ENCODE measurements at places on chromosomes 5 and 9. TPM values are rescaled to one million over a fixed set of nuclear protein-coding genes. Genes with fewer than 3 reads are reported as not detected.
A peak's percentile ranks its signal among the peaks of the same experiment; 100 is the strongest.

DNA sequence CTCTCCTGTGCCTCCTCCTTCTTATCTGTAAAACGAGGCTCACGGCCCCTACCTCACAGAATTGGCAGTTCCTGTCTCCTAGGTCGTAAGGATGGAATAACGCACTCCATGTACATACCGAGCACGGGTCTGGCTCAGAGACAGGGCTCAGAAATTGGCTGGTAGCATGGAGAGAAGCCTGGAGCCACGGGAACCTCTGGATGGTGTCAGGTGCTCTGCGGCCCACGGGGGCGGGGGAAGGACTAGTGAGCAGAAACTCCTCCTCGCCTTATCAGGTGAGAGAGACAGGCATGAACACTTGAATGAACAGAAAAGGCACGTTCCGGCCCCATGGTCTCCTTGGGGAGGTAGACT is 15.4 kb upstream of the C5orf47 start:
- H3K27me3 ChIP-seq = peaks cover 5% of the 10 kb centered on the region
- H3K36me3 ChIP-seq = no peaks in the 10 kb centered on the region

- H3K27me3 ChIP-seq = no peaks in the 10 kb centered on the region
- 0 out of 2 replicates have a peak, but pooled peaks cover 6% of the 10 kb centered on the region for H3K4me1 ChIP-seq
- H3K36me3 ChIP-seq = no peaks in the 10 kb centered on the region
Measured at GRCh38 chr5:146862641-146863040, 15.9 kb downstream of the PPP2R2B start.

- H3K36me3 ChIP-seq = no peaks in the 10 kb centered on the region
- no peak overlapping the region for H3K4me3 ChIP-seq
- H3K27me3 ChIP-seq = no peaks in the 10 kb centered on the region
- no peak for DNase-seq
Measured at GRCh38 chr9:134186471-134187109, 22.2 kb upstream of the RNU6ATAC start.

GRCh38 chr9:18675332-18675731 is 201.4 kb downstream of the ADAMTSL1 start:
- no peak for DNase-seq
- H3K27me3 ChIP-seq = no peaks in the 10 kb centered on the region
- no peaks in the 10 kb centered on the region for H3K4me1 ChIP-seq

Gene IL33
- not detected for total RNA-seq

Gene DAB2IP
- 1.2 TPM for total RNA-seq

DNA sequence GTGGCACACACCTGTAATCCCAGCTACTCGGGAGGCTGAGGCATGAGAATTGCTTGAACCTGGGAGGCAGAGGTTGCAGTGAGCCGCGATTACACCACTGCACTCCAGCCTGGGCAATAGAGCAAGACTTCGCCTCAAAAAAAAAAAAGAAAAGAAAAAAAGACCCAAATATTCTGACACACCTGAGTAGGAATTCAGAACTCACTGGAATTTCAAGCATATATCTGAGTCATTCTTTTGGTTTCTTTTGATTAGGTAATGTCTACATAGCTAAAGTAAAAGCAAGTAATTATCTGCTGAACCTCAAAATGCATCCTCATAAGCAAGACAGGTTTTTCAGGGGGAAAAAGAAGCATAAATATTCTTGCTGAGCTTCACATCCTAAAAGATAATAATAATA is 35.9 kb downstream of the ANKRD31 start:
- no peak overlapping the region for H3K27ac ChIP-seq
- no peaks in the 10 kb centered on the region for H3K27me3 ChIP-seq
- H3K4me1 ChIP-seq = no peaks in the 10 kb centered on the region
- no peak overlapping the region for H3K4me3 ChIP-seq
- DNase-seq = no peak

Gene CCL27
- not detected for total RNA-seq

DNA sequence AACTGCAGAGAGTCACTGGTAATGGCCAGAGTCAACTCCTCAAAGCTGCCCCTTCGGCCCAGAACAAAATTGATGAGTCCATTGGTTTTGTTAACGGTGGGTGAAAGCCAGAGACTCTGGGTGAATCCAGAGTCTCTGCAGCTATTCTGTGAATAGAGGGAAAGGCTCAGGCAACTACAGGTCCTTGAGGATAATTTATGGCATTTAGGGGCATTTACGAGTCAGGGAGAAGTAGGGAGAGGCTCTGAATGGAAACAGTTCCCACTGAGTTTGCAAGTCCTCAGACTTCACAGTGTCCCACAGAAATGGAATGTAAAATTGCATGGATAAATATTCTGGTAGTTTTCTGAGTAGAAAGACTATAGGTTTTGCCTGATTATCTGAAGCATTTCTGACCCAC is 257.8 kb downstream of the SEC61B start:
- no peaks in the 10 kb centered on the region for H3K36me3 ChIP-seq
- H3K27me3 ChIP-seq = no peaks in the 10 kb centered on the region
- no peak overlapping the region for H3K4me3 ChIP-seq
- no peaks in the 10 kb centered on the region for H3K4me1 ChIP-seq

GRCh38 chr5:133249593-133249992 is 197.8 kb downstream of the HSPA4 start:
- H3K4me1 ChIP-seq = peaks cover 34% of the 10 kb centered on the region
- H3K27me3 ChIP-seq = no peaks in the 10 kb centered on the region
- no peak overlapping the region for H3K4me3 ChIP-seq
- no peaks in the 10 kb centered on the region for H3K36me3 ChIP-seq

DNA sequence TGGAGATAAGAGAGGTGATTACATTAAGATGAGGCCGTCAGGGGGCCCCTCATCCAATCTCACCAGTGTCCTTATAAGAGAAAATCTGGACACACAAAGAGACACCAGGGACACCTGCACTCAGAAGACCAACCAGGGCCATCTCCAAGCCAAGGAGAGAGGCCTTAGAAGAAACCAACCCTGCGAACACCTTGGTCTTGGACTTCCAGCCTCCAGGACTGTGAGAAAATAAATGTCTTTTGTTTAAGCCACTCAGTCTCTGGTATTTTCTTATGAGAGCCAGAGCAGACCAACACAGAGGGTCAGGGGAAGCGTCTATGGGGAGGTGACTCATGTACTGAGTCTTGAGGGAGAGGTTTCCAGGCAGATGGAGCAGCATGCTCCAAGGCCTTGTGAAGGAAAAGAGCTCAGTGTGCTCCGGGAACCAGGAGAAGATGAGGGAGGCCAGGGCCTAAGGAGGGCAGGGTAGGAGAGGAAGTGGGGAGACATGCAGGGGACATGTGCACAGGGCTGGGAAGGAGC is 5.4 kb downstream of the PHYKPL start:
- no peak overlapping the region for H3K4me3 ChIP-seq
- H3K27ac ChIP-seq = no peak overlapping the region
- peaks cover 14% of the 10 kb centered on the region for H3K4me1 ChIP-seq
- H3K36me3 ChIP-seq = peaks cover 97% of the 10 kb centered on the region

Gene FRMPD1
- not detected for total RNA-seq

DNA sequence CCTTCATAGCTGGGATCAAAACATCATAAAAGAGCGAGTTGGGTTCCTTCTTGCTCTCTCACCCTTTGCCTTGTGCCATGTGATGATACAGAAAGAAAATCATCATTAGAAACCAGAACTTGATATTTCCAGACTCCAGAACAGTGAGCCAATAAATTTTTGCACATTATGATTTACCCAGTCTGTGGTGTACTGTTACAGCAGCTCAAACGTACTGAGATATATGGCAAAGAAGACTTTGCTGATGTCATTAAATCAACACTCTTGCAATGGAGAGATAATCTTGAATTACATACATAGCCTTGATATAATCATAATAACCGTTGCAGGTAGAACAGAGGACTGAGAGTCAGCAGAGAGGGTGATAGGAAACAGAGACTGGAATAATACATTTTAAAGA is 1271.6 kb downstream of the CDH12 start:
- H3K36me3 ChIP-seq = no peaks in the 10 kb centered on the region
- no peaks in the 10 kb centered on the region for H3K27me3 ChIP-seq
- H3K27ac ChIP-seq = no peak overlapping the region
- H3K4me3 ChIP-seq = no peak overlapping the region
- H3K4me1 ChIP-seq = no peaks in the 10 kb centered on the region

- H3K4me3 ChIP-seq = peak overlapping the region; percentile 46
- H3K4me1 ChIP-seq = peaks cover 28% of the 10 kb centered on the region
- no peak for DNase-seq
- no peaks in the 10 kb centered on the region for H3K27me3 ChIP-seq
- H3K27ac ChIP-seq = peak overlapping the region; percentile 78
- peaks cover 20% of the 10 kb centered on the region for H3K36me3 ChIP-seq
Measured at GRCh38 chr9:83956086-83956435, 24.0 kb downstream of the HNRNPK start.

DNA sequence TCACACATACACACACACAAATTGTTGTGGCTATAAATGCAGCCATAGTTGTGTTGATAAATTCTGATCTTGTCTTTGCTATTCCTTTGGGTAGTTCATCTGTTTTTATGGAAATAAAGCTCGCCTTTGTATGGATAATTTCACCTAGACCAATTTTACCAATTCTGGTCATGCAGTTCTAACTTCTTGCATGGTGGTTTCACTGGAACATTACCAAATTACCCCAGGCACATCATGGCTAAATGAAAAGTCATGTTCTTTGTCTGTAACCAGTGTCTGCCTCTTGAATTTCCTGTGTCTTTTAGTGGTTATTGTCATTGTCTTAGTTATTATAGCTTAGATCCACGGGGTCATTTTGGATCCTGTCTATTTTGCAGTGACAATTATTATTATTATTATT is 50.3 kb upstream of the TMC1 start:
- H3K27me3 ChIP-seq = no peaks in the 10 kb centered on the region
- no peaks in the 10 kb centered on the region for H3K36me3 ChIP-seq
- no peak overlapping the region for H3K4me3 ChIP-seq
- no peak for DNase-seq

Gene PCDHGB1
- 0.79 TPM for total RNA-seq

Gene STX17
- total RNA-seq = 10.9 TPM
